Suppressor macrophage (primary cell): ENCODE measurements at places on chromosomes 6 and 20.
A peak's percentile ranks its signal among the peaks of the same experiment; 100 is the strongest.

DNA sequence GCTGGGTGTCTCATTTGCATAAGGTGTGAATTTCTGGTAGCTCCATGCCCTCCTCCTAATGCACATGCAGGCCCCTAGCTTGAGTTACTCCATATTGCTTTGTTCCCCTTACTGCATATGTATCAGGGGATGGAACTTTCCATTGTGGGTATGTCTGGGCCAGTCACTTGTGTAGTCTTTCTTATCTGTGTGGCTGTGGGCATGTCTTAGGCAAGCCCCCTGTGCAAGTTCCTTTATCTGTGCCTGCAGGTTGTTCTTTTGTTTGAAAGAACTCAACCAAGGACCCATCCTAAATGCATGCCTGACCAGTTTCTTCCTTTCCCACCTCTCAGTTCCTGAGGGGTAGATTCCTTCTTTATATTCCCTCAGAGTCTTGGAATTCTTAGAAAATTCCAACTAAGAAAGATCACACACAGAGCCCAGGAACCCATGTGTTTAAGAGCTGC, 23.6 kb downstream of the MBOAT1 start:
- no peak for DNase-seq

DNA sequence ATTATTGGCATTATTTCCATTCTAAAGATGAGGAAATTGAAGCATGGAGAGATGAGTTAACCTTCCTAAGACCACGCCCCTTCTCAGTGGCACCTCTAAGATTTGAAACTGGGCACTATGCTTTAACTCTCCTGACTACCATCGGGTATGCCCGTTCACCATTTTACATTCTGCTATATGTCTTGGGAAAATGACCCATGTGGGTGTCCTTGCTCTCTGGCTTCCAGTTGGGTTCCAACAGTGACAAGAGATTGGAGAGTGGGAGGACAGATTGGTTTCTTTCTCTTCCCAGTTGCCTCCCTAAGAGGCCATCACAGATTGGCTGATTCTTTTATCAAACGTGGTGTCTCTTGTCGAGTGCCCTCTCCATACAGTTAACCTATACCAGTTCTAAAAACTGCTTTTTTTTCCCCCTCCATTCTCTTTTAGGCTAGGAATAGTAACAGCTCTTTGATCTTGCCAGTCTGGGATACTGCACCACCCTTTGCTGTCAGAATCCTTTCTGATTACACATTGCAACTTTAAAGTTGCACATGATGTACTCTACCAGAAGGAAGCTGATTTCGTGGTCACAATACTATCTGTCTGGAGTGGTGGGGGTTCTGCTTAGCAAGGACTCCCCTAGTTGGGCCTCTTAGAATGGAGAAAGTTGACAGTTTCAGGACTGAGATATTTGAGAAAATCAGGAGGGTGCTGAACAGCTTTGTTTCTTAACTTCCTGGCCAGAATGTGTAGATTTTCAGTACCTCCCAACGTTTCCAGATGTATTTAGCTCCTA, 88.0 kb upstream of the ELOVL5 start:
- DNase-seq, result peak; percentile 64

- peak; percentile 82 for DNase-seq
Observed at GRCh38 chr6:16694781-16695578, 66.3 kb downstream of the ATXN1 start.

DNA sequence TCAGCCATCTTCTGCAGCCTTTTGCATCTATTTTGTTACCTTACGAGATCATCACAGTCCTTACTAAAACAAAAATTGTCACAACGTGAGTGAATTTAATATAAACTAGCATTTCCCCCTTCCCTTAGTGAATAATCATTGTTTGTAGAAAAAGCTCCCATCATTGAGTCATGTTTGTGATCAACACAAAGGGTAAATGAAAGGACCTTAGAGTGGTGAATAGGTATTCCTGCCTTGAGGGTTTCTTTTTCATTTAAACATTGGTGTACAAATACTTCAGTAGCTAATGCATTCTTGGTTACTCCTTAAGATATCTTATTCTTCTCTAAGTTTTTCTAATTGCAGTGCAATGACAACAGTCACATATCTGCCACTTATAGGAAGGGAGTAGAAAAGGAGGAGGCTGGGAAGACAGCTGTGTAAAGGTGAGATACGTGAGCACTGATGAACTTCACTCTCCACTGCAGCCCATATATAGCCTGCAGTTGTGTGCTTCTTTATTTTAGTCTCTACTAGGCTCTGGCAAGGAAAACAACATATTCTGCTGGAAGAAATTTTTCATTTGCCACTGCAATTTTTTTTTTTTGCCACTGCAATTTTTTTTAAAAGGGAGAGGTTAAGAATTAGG, 27.8 kb downstream of the ADGRG6 start:
- DNase-seq, result no peak

- DNase-seq, result peak; percentile 97
Observed at GRCh38 chr6:110738899-110739365, 76.3 kb downstream of the CDK19 start.

- no peak for DNase-seq
Observed at GRCh38 chr6:72894091-72894490, 272.2 kb downstream of the KCNQ5 start.

DNA sequence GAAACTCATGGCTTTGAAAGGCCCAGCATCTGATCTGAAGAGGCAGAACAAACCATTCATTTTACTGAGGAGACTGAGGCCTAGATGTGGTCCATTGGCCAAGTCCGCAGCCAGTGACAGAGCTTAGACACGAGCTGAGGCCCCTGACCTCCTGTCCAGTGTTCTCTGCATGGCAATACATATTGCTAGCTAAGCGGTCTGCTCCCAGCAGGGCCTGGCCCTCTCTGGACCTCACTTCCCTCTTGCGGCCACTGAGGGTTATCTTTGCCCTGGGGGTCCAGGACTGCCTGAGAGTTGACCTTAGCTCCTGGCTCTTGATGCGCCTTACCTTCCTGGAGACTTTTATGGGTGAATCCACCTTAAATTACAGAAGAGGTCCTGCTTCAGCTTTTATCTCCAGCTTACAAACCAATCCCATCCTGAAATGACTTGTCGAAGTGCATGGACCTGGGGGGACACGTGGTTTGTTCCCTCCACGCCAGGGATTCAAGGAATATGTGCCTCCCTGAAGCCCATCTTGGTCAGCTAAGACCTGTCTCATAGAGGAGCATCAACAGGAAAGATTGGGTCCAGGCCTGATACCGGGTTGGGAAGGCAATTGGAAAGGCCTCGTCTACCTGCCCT, 75.6 kb downstream of the CNBD2 start:
- no peak for DNase-seq

- no peak for DNase-seq
Observed at GRCh38 chr6:35453236-35453635, 1.1 kb downstream of the FANCE start.

GRCh38 chr6:88380083-88380482, 213.9 kb upstream of the CNR1 start:
- peak; percentile 84 for DNase-seq

DNA sequence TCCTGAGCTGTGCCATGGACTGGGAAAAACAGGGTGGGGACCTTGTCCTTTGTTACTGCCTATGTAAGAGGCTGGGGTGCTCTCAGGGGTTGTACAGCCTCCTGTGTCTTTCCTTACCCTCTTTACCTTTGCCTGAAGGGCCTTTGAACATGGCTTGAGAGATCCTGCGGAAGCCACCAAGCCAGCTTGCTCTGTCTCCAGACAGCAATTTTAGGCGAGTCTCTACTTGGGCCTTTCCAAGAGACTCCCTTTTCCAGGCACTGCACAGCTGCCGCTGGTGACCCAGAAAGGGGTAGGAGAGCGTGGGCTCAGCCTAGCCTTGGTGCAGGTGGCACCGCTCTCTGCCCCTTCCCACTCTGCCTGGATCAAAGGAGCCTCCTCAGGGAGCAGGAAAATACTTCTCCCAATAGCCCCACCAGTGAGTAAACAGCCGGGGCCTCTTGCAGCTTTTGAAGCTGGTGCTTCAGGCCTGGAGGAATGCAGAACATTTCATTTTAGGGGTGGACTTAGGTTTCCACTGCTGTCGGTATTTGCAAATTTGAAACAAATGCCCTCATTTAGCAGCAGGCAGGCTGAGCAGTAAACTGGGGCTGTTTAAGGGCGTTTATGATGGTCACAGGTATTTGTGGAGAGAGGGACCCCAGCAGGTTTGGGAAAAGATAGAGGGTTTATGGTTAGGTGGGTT, 13.9 kb downstream of the PTK7 start:
- no peak for DNase-seq

- no peak for DNase-seq
Observed at GRCh38 chr6:140850438-140850837, 1282.3 kb upstream of the GJE1 start.

GRCh38 chr6:15614277-15614676, 48.6 kb downstream of the DTNBP1 start:
- DNase-seq, result peak; percentile 84

GRCh38 chr6:140731741-140732140, 1357.3 kb upstream of the CITED2 start:
- DNase-seq, result no peak

DNA sequence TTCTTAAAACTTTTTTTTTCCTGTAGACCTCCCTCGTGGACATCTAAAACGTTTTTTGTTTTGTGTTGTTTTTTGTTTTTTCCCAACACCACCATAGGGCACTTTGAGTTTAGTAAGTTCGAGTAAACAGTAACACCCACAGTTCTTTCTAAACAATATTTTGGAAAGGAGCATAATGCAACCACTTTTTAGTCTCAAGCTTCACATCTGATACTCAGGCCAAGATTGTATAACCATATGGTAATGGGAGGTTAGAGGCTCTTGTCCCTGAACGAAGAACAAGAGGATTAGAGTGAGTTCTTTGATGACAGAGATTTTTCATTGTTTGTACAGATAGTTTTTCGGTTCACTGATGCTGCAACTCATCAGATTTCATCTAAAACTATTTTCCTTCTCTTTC, 144.6 kb downstream of the MTHFD1L start:
- DNase-seq, result no peak

- DNase-seq, result peak; percentile 70
Observed at GRCh38 chr6:26284537-26285142, 80.4 kb upstream of the BTN3A2 start.

- no peak for DNase-seq
Observed at GRCh38 chr6:134934793-134935485, 15.0 kb downstream of the ALDH8A1 start.

DNA sequence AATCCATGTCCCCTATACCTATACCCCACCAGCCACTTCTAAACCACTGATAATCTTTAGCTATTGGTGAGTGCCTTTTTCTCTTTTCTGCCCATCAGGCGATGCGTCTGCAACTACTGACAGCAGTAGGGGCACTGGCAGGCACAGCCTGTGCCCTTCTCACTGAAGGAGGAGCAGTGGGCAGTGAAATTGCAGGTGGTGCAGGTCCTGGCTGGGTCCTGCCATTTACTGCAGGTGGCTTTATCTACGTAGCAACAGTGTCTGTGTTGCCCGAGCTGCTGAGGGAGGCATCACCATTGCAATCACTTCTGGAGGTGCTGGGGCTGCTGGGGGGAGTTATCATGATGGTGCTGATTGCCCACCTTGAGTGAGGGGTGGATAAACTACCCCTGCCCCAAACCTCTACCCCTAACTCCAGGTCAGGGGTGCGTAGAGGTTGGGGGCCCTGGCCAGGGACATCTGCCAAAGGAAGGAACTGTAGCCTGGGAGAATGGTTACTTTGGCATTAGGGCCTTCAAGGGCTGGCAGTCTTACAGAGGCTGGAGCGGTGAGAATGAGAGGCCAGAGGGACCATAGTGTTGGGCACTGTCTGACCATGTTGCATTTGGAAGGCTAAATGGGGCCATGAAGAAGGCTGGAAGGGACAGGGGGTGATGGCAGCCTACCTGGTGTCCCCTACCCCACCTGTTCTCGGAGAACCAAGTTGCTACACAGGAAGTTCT, 851 bp upstream of the HSD17B8 start:
- no peak for DNase-seq

DNA sequence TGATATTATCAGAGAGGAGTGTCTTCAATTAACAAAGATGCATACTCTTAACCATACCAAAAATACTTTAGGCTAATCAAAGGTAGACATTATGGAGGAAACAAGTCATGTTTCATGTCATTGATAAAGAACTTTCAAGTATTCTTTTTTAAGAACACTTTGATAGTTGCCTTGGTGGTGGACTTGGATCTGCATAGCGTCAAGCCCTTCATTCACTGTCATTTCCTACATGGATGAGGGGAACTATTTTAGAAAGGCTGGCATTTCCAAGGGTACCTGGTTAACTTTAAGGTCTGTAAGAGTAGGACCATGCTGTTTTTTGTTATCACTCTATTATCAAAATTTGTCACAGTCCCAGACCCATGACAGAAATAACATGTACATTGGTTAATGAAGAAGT, 622.5 kb downstream of the PKHD1 start:
- DNase-seq, result no peak

DNA sequence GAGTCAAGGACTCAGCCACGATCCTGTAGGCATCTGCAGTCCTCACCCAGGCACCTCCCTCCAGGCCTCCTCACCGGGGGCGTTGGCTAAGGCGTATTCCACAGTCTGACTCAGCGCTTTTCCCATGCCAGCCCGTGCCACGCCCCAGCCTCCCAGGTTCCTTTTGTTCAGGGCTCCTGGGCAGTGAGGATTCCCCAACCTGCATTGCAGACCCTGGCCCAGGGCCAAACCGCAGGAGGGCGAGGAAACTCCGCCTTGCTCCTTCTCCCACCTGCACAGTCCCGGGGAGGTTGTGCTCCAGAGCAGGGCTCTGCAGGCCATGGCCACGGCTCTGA, 202.8 kb upstream of the CST7 start:
- no peak for DNase-seq

GRCh38 chr6:41008011-41008410, 31.0 kb downstream of the UNC5CL start:
- peak; percentile 33 for DNase-seq

- no peak for DNase-seq
Observed at GRCh38 chr20:2759143-2759542, 41.3 kb downstream of the CPXM1 start.

GRCh38 chr6:20058912-20059311, 153.4 kb downstream of the MBOAT1 start:
- peak; percentile 61 for DNase-seq

- peak; percentile 60 for DNase-seq
Observed at GRCh38 chr6:110255211-110255750, 75.1 kb downstream of the CDC40 start.

GRCh38 chr20:38748861-38749149, 545 bp downstream of the ACTR5 start:
- DNase-seq, result no peak

- DNase-seq, result no peak
Observed at GRCh38 chr20:11790046-11790445, 127.6 kb upstream of the BTBD3 start.

DNA sequence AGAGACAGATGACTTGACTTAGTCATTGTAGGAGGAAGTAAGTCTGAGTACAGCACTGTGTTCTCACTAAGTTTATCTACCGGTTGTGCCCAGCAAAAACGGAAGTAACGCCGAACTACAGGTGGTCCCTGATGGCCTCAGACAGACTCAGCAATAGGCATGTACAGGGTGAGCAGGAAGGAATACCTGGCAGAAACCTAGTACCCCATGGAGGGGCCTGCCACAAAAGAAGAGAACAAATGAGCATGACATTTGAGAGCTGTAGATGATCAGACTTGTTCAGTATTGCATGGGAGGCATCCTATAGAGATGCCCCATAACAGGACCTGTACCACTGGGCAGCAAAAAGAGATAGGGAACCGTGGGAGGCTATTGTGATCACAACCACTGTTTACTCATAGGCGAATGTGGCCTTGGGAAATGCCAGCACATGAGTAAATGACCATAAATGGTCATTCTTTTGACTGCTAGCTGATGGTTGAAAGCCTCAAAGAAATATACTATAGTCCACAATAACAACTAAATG, 106.4 kb upstream of the TAB2 start:
- peak; percentile 80 for DNase-seq
